ENCODE measurements at places on chromosomes 6 and 20.

DNA sequence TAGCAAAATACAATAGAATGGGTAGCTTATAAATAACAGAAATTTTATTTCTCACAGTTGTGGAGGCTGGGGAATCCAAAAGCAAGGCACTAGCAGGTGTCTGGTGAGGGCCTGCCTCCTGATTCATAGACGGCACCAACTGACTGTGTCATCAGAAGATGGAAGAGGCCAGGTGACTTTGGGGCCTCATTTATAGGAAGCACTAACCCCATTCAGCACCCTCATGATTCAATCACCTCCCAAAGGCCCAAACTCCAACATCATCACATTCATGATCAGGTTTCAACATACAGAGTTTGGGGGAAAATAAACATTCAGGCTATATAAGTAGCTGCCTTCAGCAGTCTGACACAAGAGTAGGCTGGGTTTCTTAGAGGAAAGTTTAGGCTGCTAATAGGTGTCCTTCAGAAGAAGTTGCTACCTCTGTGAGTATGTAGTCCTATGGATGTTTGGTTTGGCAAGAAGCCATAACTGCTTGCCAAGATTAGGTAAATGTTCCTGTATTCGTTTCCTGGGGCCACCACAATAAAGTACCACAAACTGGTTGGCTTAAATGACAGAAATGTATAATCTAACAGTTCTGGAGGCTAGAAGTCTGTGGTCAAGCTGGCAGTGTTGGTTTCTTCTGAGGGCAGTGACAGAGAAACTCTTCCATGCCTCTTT lies 48.8 kb downstream of the NT5E start:
- no peak for DNase-seq

GRCh38 chr20:59118855-59119254 lies 44.8 kb upstream of the ZNF831 start:
- no peak for DNase-seq

- no peak for DNase-seq
Observed at GRCh38 chr6:100823041-100823440, 58.1 kb downstream of the ASCC3 start.

- DNase-seq = no peak
Observed at GRCh38 chr20:55253781-55254180, 751.5 kb downstream of the CBLN4 start.

DNA sequence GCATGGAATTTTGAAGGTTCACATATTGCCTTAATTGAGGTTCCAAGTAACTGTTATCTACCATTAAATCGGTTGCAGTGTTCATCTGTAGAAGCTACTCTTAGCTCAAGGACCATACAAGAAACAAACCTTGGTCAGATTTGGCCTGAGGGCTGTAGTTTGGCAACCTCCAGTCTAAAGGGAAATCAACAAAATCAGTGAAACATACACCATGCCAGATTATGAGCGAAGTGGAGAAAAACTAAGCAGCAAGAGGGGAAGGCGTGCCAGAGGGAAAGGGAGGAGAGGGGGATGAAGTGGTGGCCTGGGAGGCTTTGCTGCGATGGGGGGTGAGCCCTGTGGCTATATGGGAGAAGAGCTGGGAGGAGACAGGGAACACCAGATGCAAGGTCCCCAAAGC lies 8.8 kb upstream of the SNAI1 start:
- no peak for DNase-seq

DNA sequence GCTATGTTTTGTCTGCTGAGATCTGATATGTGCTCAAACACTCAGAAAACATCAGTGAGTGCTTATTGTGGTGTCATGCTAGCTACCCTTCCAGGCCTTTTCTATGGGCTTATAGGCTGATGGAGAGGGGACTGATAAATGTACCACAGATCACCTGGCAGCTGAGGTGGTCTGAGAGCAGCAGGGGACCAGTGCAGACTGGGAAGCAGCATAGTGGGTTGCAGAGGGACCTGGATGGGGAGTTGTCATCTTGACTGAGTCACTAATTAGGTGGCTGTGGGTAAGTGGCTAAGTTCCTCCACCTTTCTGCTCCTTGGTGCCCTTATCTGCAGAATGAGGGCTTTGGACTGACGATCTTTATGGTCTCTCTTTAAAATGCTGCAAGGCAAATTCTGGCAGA lies 2.8 kb downstream of the TMEM200A start:
- no peak for DNase-seq

GRCh38 chr6:123802351-123802696 lies 1.3 kb upstream of the NKAIN2 start:
- DNase-seq = no peak

DNA sequence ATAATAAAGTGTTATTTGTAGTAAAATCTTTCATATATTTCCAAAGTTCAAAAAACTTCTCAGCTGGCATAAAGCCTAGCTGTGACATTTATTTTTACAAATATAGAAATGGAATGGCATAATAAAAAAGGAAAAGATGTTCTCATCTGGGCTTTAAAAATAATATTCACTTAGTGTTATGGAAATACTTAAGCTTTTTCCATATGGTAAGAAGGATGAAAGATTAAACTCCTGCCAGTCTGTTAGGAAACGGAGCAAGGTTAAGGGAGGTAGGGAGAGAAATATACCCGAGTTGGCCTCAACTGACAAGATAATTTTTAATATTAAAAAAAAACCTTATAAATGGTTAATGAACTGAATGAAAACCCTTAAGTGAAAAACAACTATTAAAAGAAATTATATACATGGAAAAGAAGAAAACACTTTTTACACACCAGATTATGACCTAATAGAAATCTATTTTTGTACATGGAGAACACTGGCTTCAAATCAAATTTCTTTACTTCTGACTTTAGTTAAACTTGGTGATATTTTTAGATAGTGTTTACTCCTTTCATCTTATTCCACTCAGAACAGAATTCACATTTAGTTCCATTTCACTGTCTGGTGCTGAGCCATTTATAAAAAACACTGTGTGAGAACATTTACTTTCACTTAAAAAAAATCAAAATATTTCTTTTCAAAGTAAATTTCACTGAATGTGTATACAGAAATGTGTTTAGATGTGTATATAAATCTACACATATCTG lies 137.0 kb downstream of the DST start:
- DNase-seq = no peak

- DNase-seq = no peak
Observed at GRCh38 chr20:58642441-58642840, 8.6 kb upstream of the STX16 start.

GRCh38 chr6:44949596-44950201 lies 378.4 kb upstream of the RUNX2 start:
- no peak for DNase-seq

DNA sequence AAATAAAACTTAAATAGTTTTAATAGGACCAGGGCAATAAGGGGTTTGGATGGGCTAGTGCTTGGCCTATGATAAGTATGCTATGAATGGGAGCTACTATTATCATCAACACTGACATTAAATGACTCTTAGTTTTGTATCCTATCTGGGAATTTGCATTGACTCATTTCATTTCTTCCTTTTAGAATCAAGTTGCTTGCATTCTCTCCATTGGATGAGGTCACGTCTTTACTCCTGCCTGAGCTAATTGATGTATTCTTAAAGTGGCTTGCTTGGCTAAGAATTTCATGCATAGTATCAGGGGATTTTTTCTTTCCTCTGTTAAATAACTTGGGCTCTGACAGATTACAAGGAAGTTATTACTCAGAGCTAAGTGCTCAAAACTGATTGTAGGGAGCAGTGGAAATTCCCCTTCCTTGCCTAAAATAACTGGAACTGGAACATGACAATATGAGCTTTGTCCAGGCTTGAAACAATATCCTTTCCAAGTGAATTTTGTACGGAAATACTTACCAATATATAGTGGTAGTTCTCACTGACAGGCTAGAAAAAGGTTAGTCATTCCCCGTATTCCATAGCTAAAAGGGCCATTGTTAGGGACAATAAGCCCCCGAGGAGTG lies 169.9 kb downstream of the BCAS1 start:
- no peak for DNase-seq

GRCh38 chr20:62025832-62026563 lies 39.7 kb downstream of the TAF4 start:
- DNase-seq = no peak

GRCh38 chr6:123812621-123813020 lies 9.0 kb downstream of the NKAIN2 start:
- no peak for DNase-seq

DNA sequence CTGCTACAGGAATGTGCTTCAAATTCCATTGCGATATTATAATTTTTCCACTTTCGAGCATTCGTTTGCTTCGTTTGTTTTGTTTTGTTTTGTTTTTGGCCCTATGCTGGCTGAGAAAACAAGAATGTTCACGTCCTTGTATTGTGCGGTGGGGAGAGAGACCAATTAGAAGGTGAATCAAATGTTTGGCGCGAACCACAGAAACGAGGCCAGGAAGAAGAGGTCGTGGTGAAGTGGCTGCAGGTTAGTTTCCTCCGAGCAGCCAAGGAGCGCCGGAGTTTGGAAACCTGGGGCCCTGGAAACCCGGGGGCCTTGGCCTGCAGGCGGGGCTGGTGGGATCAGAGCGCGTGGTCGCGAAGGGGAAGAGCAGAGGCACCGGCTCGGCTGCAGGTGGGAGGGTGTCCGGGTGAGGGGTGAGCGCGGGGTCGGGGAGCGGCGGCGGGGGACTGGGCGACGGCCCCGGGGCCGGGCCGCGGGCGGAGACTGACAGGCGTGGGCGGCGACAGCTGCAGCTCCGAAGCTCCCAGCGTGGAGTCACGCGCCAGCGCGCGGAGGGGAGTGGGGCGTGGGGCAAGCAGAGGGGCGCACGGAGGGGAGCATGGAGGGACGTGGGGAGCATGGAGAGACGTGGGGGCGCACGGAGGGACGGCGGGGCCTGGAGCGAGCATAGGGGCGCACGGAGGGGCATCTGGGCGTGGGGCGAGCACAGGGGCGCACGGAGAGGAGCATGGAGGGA lies 141.5 kb upstream of the PDE10A start:
- DNase-seq = no peak

DNA sequence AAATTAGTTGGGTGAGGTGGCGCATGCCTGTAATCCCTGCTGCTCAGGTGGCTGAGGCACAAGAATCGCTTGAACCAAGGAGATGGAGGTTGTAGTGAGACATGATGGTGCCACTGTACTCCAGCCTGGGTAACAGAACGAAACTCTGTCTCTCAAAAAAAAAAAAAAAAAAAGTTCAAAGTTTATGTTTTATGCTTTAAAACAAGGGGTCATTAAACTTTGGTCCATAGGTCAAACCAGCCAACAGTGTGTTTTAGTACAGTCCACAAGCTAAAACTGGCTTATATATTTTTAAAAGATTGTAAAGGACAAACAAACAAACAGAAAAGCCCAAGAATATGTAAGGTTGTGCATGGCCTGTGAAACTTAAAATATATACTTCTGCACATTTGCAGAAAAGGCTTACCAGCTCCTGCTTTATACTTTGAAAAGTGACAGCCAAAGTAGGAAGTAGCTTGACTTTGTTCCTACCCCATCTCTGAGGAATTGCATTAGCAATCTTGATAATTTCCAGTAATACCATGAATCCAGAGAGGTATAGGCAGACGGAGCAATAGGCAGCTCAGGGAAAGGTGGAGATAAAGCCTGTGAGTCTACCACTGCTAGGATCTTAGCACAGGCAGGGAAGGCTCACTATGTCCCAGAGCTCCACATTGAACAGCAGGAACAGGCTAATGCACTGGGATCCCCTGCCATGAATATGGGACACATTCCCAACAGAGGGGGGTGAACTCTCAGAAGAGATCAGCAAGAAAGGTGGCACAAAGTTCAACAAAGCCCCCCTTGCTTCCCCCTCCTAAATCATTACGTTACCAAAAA lies 30.5 kb downstream of the MCM8 start:
- no peak for DNase-seq

- no peak for DNase-seq
Observed at GRCh38 chr20:18223409-18223808, 64.9 kb upstream of the ZNF133 start.

GRCh38 chr6:27940766-27941165 lies 16.3 kb upstream of the OR2B6 start:
- DNase-seq = no peak

DNA sequence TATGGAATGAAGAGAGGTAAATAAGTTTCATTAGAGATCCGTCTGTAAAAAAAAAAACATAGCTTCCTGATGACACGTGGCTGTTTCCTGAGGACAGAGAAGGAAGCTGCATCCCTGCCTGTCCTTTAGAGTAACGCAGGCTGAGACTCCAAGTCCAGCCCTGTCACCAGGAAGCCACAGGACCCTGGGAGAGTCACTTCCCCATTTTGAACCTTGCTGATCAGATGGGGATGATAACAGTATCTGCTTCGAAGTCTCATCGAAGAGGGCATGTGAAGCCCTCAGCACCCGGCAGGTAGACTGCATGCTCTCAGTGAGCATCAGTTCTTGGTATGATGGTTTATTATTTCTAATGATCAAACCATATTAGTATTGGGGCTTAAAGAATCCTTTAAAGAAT lies 139.1 kb upstream of the KCNG1 start:
- no peak for DNase-seq

- no peak for DNase-seq
Observed at GRCh38 chr6:26556263-26557070, 18.3 kb downstream of the HMGN4 start.

GRCh38 chr20:20785226-20785625 lies 72.8 kb upstream of the RALGAPA2 start:
- no peak for DNase-seq

DNA sequence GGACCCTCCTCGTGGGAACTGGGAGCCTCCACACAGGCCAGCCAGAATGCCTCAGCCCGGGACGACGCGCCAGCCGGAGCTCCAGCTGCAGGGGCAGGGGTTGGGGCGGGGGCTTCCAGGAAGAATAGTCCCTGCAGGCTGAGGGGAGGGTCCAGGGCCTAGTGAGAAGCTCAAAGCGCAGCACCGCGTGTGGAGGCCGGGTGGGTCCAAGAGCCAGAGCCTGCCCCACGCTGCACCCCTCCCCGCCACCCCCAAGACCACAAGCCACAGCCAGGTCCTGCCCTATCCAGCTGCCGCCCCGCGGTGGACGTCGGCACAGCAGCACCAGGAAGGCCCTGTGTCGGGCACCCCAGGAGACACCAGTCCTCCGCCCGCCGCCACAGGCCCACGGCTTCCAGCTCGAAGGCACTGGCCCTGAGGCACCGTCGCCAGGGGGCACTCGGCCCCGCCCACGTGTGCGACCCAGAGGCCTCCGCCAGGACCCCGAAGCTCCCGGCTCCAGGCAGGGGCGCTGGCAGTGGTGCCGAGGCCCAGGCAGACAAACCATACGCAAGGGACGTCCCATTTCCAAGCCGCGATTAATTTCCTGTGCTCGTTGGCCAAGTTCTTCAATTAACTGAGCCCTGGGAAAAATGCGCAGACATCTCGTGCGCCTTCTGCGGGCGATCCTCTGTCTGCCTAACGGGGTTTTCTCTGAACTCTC lies 19.5 kb downstream of the KCNQ2 start:
- no peak for DNase-seq

Data from stimulated activated CD8-positive, alpha-beta memory T cell treated with anti-CD3 and anti-CD28 coated beads, Interleukin-15, amount 100 ng/mL, for 24 hours (primary cell).